GM20000 (cell line): ENCODE measurements at places on chromosomes 7 and 10.
A peak's percentile ranks its signal among the peaks of the same experiment; 100 is the strongest.

GRCh38 chr10:359762-360161 lies 224.5 kb downstream of the ZMYND11 start:
- no peak for DNase-seq

DNA sequence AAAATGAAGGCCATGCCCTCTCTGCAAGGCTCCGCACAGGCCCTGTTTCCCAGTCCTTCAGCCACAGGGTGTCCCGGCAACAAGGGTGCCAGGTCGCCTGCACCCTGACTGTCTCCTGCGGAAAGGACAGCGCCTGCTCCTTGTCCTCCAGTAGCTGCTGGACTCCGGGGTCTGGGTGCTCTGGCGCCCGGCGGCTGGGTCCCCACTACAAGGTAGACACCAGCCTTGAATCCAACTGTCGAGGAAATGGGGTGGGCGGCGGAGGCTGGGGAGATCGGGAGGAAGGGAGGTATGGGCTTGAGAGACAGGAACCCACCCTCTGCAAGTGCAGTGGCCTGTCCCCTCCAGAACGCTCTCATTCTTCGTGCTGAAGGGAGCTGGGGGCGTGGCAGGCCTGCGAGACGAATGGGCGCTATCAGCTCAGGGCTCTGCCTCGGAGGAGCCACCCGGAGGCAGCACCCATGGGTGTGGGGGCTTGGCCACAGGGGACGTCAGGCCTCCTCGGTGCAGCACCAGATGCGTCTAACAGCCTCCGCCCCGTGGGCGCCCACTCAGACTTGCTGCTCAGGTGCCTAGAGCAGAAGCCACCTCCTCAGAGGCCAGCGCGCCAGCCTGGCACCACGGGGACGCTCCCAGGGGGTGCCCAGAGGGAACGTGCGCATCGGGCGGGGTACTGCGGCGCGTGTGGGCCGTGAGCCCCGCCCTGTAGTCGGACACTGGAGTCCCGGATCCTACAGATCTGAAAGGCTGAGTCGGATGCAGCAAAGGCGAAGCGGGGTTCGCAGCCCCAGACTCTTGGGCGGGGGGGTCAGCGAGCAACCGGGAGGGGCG lies 15.6 kb downstream of the ADAM8 start:
- DNase-seq = peak; percentile 79

DNA sequence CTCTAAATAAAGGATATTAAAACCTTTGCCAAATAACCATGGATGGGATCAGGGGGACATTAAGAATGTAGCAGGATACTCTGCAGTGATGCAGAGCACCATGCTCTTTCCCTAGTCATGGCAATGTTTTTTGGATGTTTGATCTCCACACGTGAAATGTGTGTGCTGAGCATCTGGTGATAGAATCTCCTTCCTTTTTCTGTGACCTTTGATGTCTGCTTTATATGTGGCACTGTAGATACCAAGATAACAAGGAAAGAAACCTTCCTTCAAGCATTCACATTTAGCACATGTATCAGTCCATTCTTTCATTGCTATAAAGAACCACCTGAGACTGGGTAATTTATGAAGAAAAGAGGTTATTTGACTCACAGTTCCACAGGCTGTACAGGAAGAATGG lies 87.7 kb upstream of the CYP2C9 start:
- no peak for DNase-seq

- no peak for DNase-seq
These were observed 208.4 kb downstream of the ACTR3B start for GRCh38 chr7:152967958-152968357.

DNA sequence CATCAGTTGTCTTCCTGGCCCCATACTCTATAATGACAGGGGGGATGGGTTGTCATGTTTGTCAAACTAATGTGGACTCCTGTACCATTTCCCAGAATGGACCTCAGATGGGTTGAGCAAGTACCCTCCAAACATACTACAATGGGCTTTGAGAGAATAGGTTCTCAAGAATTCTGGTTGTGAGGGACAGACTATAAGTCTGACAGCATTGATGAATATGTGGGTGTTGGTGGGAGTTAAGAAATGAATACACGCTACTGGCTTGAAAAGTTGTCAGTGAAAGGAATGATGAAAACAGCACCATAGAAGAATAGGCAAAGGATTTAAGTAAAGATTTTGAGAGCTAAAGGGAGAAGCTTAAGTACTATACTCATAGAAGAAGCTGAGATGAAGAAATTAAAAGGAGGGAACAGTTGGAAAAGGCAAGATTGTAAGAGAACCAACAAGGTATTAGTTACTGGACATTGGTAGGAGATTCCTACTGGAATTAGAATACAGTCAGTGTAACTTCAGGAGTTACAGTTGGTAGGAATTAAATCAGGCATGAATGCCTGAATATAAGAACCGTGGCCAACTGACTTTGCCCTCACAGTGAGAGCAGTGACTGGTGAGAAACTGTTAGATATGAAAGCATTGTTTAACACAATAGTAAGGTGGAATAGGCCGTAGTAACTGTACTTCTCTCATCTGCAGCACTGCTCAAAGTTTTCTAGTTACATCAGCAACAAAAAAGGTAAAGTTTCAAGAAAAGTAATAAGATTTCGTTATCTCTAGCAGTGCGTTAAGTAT lies 86.3 kb downstream of the LCOR start:
- no peak for DNase-seq

- peak; percentile 44 for DNase-seq
These were observed 1.3 kb upstream of the TNRC18 start for GRCh38 chr7:5424749-5425506.

GRCh38 chr7:155231241-155231800 lies 66.4 kb upstream of the INSIG1 start:
- no peak for DNase-seq

DNA sequence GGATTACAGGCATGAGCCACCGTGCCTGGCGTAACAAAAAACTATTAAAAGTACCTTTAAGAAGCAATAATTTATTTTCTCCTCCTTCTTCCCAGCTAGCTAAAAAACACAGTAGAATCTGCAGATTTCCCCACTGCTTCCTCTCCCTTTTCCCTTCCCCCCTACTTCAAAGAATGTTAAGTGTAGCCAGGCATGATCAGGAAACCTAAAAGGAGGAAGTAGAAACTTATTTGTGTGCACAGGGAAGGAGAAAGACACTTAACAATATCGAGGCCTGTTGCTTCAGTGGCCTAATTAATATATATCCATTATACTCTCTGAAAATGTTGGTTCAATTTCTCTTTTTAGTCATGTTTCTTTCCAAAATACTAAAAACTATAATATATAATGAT lies 127.7 kb downstream of the NRBF2 start:
- DNase-seq = no peak

GRCh38 chr10:101767600-101767945 lies 8.3 kb downstream of the FGF8 start:
- DNase-seq = no peak

DNA sequence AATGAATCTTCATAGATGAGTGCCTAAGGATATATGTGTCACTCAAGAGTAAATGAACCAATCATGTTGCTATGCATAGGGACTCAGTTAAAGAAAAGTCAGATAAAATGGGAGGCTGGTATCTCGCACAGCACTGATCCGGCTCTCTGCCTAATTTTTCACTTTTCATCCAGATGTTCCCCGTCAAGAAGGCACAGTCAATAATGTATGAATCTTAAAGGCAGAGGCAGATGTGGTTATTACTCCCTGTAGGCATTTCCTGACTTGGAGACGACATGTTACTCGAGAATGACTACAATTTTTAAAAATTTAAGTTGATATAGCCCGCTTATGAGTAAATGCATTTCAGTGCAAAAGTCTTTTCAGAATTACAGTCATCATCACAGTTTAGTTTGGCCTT lies 113.6 kb downstream of the TBXAS1 start:
- no peak for DNase-seq

DNA sequence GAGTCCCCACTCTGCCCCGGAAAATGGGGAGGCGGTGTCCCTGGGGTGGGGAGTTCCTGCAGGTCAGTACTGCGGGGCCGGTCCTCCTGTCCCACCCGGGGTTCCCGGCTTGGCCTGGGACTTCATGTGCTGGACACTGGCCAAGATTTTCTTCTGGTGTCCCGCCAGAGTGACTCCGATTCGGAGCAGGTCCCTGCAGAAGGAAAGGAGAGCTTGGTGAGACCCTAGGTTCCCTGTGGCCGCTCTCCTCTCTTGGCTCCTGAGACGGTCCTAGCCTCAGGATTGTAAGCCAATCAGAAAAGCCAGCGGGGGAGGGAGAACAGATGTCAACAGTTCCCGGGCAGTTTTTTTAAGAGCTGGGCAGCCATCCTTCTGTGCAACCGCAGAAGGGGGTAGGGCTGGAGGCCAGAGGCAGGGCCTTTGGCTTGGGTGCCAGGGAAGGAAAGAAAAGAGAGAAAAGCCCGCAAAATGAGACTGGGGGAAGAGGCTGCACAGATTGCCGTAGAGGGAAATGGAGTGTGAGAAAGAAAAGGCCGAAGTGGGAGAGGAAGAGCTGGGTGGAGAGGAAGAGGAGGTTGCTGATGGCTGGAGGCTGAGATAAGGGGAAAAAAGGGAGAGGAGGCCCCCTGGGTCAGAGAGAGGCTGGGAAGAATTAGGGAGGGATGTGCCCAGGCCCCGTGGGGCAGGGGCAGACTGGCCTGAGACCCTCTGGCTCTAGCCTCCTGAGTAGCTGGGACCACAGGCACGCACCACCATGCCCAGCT lies 23.7 kb downstream of the EPHB4 start:
- peak; percentile 92 for DNase-seq

DNA sequence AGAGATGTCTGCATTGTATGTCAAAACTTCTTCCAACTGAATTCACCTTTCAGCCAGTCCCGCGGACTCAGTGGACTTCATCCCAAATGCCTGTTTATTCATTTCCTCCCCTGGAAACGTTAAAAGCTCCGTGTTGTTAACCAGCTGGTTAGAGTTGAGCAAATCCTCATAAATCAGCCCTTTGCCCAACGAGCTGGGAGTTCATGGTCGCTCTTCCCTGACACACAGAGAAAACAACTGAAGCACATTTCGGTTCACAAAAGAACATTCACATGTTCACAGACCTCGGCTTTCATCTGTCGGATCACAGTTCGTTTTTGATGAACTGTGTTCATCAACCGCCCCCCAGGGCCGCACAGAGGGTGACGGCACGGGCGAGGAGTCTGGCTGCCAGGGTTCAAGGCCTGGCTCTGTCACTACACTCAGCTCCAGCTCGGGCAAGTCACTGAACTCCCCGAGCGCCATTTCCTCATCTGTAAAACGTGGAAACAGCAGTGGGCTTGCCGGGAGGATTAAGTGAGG lies 62.6 kb downstream of the GLI3 start:
- no peak for DNase-seq

DNA sequence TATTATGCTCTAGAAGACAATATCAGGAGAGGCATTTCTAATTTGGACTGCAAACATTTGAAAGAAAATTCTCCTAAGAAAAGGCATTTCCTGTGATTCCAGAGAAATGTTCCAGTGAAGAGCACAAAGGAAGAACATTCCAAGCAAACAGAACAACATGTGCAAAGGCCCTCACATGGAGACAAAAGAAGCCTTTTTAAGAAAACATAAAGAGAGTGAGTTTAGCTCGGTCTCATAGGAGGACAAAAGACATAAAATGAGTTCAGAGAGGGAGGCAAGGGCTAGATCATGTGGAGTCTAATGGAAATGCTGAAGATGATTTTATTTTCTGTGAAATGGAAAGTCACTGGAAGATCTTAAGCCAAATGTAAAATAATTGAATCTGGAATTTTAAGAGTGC lies 269.8 kb upstream of the HGF start:
- no peak for DNase-seq

GRCh38 chr10:78981970-78982281 lies 86.8 kb upstream of the ZMIZ1 start:
- DNase-seq = no peak

DNA sequence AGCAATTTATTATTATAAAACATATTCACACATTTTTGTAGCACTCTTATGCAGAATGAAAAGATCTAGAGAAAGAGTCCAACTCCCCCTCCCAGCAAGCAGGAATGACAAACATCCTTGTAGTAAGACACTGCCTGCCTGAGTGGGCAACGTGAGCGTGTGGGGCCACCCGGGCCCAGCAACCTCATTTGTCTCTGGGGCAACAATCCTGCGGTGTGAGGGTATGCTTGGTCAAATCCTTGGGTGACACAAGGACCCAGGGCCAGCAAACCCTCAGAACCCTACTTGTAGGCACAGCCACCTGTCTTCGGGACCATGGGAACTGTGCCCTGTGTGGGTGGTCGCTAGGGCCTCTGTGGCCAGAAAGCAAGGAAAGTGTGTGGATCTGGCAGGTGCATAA lies 10.7 kb downstream of the RHEB start:
- no peak for DNase-seq

- peak; percentile 34 for DNase-seq
These were observed 10.0 kb downstream of the HHEX start for GRCh38 chr10:92699518-92700381.

DNA sequence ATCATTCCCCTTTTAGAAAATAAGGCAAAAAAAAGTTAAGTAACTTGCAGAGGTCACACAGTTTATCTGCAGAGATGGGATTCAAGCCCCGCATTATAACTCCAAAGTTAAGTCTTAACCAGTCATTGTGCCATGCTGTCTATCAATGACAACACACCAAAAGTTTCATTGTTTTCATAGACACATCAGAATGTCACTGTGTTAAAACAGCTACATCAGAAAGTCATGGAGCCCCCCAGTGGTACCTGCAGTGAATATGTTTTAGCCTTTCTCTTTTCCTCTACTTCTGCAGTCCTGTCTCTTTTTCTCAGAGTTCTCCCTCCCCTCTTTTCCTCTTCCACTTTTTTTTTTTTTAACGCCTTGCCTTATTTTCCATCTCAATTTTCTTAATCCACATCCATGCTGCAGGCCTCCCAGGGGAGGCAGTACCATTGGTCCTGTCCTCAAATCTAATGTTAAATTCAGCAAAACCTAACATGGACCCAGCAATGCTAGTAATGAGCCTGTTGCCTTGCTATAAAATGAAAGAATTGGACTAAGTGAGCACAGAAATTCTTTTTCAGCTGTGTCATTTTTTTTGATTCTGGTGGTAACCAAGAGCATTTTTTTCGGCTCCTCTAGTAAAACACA lies 3.8 kb upstream of the NRCAM start:
- peak; percentile 60 for DNase-seq

DNA sequence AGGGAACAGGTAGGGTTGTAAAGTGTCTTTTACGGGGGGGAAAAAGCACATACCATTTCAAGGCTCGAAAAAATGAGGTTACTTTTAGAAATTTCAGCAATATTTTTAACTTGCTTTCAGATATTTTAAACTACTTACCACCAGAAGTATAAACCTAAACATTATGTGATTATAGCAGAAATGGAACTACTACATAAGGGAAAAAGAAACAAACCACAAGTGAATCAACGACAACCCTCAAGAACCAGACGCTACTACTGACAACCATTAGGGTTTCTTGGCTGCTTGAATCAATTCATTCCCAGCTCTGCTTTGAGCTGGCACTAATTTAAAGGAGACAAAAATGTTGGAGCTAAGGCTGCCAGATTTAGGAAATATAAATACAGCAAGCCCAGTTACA lies 80.1 kb downstream of the ZFAND4 start:
- no peak for DNase-seq

- DNase-seq = no peak
These were observed 376 bp downstream of the GNA12 start for GRCh38 chr7:2843711-2844152.

GRCh38 chr10:112507988-112508387 lies 61.0 kb downstream of the VTI1A start:
- no peak for DNase-seq

- DNase-seq = no peak
These were observed 245.2 kb downstream of the SFMBT2 start for GRCh38 chr10:7165500-7166177.
